Stimulated activated CD4-positive, alpha-beta T cell treated with anti-CD3 and anti-CD28 coated beads, Interleukin-2, amount 100 ng/mL, for 4 hours (primary cell): ENCODE measurements at places on chromosomes 11 and 22.
A peak's percentile ranks its signal among the peaks of the same experiment; 100 is the strongest.

DNA sequence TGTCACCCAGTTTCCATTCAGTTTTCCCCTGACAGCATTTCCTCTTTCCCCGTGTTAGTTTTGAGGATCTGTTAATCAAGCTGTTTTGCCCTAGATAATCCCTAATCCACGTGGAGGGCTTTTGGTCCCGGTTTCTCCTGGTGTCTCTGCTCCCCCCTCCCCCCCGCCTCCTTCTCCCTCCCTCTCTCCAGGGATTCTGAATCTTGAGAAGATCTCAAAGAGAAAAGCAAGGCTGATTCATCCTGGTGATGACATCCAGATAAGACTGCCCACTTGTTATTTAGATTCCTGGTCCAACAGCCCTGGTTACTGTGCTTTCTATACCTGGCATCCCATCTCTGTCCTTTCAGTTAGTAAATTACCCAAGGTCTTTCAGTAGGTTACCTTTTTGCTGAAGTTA lies 59.4 kb downstream of the KCNA4 start:
- DNase-seq: no peak

- no peak for DNase-seq
Measured at GRCh38 chr11:21582791-21583190, 610.1 kb upstream of the ANO5 start.

DNA sequence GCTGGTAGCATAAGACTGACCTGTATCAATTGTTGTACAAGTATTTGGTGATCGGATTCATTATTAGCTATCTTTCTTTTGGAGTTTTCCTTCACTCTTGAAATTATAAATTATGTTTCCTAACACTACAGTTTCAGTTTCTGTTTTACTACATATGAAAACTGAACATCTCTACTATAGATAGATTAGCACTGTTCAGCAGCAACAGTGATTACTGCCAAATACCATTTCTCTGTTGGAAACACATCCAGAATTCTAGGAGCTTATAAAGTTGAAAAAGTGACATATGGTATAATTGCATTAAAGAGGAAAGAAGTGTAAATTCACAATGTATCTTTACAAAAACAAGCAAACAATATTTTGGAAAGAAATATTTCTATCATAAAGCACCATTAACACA lies 118.5 kb upstream of the GRIA4 start:
- DNase-seq: no peak

GRCh38 chr22:20312396-20313191 lies 7.3 kb downstream of the DGCR6L start:
- no peak for DNase-seq

DNA sequence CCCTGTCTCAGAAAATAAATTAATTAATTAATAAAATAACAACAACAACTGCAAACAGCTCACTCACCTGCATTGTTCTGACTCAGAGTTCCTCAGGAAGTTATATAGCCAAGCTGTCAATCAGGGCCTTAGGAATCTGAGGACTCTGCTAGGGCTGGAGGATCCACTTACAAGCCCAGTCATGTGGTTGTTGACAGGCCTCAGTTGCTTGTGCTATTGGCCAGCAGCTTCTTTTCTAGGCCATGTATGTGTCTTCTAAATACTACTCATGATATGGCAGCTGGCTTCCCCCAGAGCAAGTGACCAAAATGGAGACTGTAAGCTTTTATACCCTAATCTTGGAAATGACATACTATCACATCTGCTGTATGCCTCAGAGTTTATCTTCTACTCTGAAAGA lies 20.8 kb upstream of the ATP5MG start:
- DNase-seq: no peak

GRCh38 chr22:44181033-44181911 lies 547 bp downstream of the PARVG start:
- DNase-seq: peak; percentile 72

- no peak for DNase-seq
Measured at GRCh38 chr11:94132152-94132558, 3.5 kb downstream of the PANX1 start.

DNA sequence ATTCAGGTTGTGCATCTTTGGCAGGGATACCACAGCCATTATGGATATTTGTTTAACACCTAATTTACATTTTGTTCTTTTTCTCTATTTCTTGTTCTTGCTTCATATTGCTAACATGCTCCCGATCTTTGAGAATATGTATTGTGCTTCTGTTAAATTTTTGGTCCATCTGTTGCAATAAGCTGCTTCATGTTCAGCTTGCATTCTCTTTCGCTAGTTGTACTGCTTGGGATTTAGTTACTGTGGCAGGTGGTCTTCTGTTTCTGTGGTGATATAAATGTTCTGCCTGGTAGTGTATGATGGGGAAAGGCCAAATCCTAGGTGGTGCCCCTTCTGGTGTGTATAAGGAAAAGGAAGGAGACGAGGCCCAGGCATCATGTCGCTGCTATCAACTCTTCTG lies 140.2 kb downstream of the SPON1 start:
- no peak for DNase-seq

GRCh38 chr11:73263640-73264039 lies 8.5 kb upstream of the P2RY6 start:
- DNase-seq: no peak

- no peak for DNase-seq
Measured at GRCh38 chr11:12045914-12046635, 37.6 kb upstream of the DKK3 start.

- DNase-seq: no peak
Measured at GRCh38 chr11:101996111-101996510, 51.1 kb upstream of the CFAP300 start.

DNA sequence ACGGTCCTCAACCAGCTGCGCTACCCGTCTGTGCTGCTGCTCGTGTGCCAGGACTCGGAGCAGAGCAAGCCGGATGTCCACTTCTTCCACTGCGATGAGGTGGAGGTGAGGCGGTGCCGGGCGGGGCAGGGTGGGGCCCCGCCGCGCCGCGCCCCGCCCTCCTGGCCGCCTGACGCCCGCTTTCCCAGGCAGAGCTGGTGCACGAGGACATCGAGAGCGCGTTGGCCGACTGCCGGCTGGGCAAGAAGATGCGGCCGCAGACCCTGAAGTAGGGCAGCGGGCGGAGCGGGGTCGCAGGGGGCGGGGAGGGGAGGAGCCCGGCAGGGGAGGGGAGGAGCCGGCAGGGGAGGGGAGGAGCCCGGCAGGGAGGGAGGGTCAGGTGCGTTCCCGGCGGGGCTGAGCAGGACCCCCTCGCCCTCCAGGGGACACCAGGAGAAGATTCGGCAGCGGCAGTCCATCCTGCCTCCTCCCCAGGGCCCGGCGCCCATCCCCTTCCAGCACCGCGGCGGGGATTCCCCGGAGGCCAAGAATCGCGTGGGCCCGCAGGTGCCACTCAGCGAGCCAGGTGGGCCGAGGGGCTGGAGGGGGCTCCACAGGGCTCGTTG lies 14.7 kb downstream of the EPS8L2 start:
- no peak for DNase-seq

- DNase-seq: no peak
Measured at GRCh38 chr11:46012185-46012584, 89.7 kb downstream of the LARGE2 start.

- no peak for DNase-seq
Measured at GRCh38 chr11:74185695-74186094, 14.6 kb downstream of the PPME1 start.

DNA sequence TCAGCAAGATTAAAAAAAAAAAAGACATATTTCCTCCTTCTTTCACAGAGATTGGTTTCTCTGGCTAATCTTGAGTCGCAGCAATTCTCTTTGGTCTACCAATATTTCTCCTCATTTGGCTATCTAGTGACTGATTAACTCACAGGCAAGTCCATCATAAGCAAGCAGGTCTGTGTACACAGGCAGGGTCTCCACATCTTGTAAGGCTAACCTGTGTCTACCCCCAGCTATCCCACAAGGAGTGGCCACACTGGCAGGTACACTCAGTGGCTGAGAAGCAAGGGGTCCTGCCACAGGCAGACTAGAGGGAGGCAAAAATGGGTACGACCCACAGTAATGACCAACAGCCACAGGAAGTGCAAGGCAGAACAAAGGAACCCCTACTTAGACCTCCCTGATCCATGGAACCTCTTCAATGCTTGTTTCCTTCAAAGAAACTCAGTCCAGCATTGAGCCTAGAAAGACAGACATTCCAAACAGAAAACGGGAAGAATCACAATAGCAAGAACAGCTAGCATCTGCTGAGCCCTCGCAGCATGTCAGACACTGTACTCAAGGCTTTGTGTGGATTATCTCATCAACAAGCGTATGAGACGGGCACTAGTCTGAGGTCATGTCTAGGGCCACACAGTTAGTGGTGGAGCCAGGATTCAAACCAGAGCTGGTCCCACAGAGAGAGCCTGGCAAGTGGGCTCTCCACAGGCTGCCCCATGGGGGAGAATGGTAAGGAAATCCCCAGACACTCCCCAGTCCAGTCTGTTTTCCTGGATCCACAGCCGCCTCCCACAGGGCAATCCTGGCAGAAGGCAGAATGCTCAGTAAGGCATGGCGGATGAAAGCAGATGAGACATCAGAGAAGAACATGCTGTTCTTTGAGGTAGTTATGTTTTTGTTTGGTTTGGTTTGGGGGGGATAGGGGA lies 34.3 kb downstream of the PLEKHA7 start:
- no peak for DNase-seq

GRCh38 chr22:32120603-32121002 lies 38.5 kb downstream of the C22orf42 start:
- no peak for DNase-seq

GRCh38 chr11:103055221-103055890 lies 36.6 kb downstream of the DCUN1D5 start:
- no peak for DNase-seq

- DNase-seq: no peak
Measured at GRCh38 chr11:118241764-118242098, 10.4 kb downstream of the MPZL3 start.

DNA sequence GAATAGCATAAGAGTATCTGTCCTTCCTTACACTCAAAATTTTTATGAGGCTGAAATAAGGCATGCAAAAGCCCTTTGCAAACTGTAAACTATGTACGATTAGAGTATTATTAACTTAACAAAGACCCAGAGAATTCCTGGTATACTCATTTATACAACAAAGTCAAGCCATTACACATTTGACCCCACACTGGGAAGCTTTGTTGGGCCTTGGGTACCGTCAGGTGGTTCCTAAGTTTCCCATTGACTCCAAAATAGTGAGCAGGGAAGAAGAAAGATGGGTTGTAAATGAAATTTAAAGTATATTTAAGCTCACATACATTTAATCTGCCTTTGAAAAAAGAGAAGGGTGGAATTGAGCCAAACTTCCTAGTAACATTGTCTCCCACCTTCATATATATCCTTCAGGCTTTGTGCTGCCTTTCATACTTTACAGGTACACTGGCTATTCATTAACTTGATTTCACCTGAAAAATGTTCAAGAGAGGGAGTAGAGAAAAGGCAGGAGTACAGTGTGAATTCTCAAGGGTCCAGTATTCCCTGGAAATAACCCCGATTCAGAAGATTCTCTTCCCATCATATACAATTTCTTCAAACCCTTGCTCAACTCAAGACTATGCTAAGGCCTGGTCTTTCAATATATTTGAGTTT lies 68.6 kb downstream of the SOX6 start:
- DNase-seq: no peak

DNA sequence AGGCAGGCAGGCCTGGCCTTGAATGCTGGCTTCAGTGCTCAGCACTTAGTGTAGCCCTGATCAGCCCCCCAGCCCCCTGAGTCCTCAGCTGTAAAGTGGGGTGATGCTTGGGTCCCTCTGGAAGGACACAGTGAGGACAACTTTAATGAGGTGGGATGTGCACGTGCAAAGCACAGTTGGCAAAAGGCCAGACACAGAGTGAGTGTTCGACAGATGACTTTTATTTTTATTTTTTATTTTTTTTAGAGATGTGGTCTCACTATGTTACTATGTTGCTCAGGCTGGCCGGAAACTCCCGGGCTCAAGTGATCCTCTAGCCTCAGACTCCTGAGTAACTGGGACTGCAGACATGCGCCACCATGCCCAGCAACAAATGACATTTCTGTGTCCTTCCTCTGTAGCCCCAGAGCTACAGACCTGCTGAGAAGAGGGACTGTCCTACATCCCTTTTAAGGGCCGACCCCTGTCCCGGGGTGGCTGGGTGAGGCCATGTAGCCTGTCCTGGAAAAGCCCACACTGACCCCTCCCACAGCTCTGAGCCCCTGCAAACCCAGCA lies 6.9 kb upstream of the C11orf96 start:
- no peak for DNase-seq

DNA sequence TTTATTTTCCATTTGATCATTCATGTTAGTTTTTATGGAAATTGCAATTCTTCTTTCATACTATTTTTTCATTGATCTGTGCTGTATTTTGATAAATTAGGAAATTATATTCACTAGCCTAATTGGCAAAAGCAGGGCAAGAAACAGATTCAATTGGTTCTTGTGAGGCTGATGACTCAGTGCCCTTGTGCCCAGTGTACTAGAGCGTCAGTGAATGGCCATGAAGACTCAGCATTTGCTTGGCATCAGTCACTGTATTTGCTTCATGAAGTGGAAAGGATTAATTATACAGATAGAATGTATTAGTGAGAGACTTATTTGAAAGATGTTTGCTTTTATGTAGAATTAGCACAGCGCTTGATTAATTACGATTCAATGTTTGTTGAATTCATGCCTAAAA lies 31.8 kb downstream of the MRGPRX1 start:
- DNase-seq: no peak

DNA sequence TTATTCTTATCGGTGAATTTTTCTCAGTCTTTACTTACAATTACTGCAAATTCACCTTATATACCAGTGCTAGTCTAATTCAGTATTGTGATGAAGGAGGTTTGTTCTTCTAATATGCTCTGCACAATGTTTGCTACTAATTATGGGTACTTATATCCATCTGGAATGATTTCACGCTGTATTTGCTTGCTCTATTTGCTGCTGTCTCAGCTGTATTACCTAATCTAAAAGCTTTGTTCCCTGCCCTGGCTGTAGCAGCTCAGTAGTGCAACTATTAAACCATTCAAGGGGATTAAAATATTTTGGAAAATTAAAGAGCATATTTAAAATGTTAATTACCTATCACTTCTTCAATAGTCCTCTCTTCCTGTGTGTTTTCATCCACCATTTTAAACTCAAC lies 375.3 kb downstream of the LUZP2 start:
- no peak for DNase-seq

DNA sequence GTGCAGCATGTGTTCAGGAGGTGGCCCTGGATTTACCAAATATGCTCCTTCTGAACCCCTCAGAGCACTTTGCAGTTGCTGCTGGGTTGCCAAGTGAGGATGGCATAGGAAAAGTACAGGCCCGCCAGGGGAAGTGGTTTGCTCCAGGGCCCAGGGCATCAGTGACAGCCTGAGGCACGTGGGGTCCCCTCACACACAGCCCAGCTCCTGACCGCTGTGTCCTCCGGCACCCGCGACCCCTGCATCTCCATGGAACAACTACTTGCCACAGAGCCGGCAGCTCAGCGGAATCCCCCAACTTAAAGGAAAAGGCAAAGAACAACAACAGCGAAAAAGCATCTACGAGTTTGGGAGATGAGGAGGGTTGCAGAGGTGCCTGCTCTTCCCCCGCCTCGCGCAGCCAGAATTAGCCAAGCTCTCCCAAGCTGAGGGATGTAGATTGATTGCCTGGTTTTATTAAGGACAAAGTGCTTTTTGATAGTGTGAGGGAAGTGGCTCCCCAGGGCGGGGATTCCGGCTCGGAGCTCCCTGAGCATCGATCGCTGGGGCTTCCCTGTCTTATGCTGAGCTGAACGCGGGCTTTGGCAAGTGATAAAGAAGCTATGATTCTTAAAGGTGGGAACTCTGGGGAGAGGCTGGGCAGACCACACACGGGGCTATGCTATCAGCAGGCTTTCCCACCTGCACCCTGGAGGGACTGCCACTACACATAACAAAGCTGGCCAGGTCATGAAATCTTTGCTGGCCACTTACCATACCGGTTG lies 174.5 kb downstream of the CEP164 start:
- DNase-seq: no peak

GRCh38 chr11:131370901-131371790 lies 731 bp downstream of the NTM start:
- no peak for DNase-seq
